Activated naive CD4-positive, alpha-beta T cell treated with anti-CD3 and anti-CD28 coated beads, Interleukin-2, amount 10 ng/mL, durations not matched to agents 7 days and 5 days (primary cell): ENCODE measurements at places on chromosomes 7 and 10.

DNA sequence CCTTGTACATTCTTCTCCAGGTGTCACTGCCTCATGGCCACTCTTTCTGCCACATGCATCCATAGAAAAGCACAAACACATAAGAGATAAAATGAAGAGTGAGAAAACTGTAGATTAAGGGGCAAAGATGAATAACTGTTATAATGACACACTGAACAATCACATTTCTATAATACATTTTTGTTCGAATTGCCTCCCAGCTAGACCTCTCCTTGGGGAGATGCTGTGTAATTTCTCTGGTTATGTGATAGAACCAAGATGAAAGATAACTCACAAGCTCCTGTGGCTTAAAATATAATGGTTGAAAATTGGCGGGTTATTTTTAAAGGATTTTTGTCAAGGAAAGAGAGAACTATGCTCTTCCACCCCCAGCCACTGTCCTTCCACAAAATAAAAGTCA lies 60.2 kb upstream of the STEAP1 start:
- DNase-seq: no peak

DNA sequence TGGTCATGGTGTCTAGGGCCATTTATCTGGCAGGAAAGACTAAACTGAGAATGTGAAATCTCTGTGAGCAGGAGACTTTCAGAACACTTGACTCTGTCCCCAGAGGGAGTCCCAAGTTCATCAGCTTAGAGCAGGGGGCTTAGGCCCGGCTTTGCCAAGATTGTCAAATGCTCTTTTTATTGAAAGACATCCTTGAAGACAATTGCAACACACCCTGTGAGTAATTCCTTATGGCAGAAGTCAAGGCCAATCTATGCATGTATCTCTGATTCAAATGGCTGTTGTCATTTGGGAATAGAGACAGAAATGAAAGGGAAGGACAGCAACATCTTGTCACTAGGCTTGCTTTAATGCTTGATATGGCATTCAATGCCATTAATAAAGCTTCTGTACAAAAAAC lies 33.7 kb downstream of the BAMBI start:
- DNase-seq: no peak

DNA sequence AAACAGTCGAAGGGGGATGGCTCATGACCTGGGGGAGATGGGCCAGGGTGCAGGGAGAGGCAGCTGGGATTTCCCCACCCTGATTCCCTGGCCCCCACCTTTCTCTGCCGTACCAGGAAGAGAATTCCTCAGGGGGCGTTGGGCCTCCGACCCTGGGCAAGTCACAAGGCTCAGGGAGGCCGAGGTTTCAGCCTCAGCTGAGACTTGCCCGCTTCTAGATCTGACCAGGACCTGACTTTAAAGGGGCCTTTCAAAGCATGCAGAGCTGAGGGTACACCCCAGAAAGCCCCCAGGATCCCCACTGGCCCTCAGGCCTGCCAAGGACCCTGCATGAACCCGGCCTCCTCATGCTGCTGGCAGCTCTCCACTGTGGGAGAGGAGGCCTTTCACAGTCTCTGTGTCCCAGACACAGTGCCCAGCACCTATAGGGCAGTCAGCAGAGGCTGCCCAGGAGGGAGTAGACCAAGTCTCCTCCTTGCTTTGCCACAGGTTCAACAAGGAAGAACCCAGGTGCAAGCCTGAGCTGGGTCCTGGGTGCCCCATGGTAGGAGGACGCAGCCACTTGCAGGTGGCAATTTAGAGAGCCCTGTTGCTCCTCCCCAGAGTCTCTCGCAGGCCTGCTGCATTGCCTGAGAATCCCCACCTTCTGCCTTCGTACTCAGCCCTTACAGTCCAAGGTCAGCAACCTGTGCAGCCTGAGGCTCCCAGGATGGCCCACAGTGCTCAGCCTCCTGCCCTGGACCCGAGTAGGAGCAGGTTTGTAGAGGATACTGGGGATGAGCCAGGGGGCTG lies 89.3 kb downstream of the CHST15 start:
- peak; percentile 11 for DNase-seq

- no peak for DNase-seq
Observed at GRCh38 chr10:73969224-73969841, 28.6 kb upstream of the VCL start.

DNA sequence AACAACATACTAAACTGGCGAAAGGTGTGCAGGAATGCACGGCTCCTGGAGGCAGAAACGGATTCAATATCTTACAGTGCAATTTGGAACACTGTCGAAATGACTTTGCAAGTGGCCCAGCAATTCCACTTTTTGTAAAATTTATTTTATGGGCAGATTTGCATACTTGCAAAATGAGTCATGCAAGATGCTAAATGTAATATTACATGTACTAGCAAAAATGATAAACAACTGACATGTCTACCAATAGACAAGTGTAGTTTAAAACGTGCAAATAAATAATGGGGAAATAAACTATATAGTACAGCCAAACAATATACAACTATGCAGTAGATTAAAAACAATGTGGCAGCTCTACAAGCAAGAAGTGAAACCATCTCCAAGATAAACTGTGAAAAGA lies 97.7 kb downstream of the ARHGAP12 start:
- DNase-seq: no peak

DNA sequence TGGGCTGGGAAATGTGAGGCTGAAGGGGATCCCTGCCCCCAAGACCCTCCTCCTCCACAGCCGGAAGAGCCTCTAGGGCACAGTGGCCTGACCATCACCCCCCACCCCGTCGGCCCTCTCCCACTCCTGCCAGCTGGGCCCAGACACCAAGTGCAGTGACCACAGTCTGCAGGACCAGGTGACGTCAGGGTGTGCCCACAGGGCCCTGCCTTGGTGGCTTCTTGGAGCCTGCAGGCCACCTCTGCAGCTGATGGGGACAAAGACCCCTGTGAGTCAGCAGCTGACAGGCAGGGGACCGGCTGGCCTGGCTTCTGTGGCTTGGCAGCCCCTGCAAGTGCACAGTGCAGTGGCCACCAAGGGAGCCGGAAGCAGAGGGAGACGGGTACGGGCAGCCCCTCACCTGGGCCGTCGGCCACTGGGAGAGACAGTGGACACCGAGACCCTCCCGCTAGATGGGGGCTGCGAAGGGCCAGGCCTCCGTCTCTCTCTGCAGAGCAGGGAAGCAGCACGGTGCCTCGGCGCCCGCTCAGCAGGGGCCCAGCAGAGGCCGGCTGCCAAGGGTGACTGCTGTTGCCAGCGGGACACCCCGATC lies 274.6 kb downstream of the ELFN1 start:
- no peak for DNase-seq

- DNase-seq: no peak
Observed at GRCh38 chr10:36301139-36301538, 659.0 kb upstream of the FZD8 start.

DNA sequence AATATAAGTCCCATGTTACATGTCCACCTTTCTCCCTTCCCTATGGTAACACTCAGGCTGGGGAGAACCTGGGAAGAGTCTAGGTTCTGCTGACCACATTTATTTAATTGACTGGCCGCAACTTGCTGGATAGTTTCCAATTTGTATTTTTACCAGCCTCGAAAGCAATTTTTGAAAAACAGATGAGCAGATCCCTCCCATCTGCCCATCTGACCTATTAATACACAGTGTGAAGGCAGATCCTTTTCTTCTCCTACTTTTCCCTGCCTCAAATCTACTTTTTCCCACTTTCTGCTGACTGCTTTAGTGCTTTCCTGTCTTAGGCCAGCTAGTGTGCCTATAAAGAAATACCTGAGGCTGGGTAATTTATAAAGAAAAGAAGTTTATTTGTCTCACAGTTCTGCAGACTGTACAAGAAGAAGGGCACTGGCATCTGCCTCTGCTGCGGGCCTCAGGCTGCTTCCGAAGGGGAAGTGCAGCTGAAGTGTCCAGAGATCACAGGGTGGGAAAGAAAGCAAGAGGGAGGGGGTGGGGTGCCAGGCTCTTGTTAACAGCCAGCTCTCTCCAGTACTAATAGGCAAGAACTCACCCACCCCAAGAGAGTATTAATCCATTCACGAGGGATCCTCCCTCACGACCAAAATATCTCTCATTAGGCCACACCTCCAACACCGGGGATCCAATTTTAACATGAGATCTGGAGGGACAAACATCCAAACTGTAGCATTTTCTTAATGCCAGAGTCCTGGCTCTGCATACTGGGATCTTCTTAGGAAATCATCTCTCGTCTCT lies 336.0 kb upstream of the IGFBP3 start:
- DNase-seq: no peak

DNA sequence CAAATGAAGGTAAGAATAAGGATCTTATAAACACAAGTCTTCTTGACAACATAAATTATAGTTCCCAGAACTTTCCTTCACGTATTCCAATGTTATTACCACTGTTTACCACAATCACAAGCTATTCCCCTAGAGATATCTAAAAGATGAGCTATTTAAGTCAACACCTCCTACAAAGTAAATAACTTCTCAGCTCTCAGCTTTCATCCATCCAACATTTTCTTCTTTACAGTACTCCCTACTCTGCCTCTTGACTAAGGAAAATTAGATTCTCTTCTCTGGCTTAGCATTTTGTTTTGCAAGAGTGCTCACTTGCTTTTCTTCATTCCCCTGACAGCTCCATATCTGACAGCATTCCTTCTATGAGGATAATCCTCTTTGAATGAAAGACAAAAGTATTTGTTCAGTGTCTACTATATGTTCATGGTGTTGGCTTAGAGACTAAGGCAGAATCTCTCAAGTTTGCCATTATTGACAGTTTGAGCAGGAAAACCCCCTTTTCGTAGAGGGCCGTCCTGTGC lies 93.0 kb upstream of the IL6 start:
- DNase-seq: no peak

DNA sequence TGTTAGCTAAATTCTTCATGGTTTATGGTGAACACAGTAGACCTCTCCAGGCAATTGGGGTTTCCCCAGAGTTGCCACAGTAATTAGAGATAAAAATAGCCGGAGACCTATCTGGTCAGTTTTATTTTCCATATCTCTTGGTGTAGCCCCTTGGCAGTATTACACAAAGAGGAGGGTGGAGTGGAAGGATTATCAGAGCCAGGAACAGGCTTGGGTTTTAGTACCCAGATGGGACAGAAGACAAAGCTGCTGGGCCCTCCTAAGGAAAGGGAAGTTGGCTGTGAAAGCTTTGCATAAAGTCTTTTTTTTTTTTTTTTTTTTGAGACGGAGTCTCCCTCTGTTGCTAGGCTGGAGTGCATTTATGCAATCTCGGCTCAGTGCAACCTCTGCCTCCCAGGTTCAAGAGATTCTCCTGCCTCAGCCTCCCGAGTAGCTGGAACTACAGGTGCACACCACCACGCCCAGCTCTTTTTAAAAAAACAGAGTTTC lies 9.7 kb downstream of the ZSCAN21 start:
- DNase-seq: no peak

GRCh38 chr7:46484906-46485305 lies 563.8 kb upstream of the IGFBP3 start:
- DNase-seq: no peak
